Caco-2 (cell line): ENCODE measurements at places on chromosomes 12 and 14. TPM values are rescaled to one million over a fixed set of nuclear protein-coding genes. Genes with fewer than 3 reads are reported as not detected.

Gene MYO1A
- 9.3 and 11.9 TPM in 2 replicates for total RNA-seq

Gene FAM181A
- not detected in 2 replicates for total RNA-seq

Gene KRT82
- not detected in 2 replicates for total RNA-seq

Gene CBLN3
- total RNA-seq: 1.1 and 1.4 TPM in 2 replicates

Gene POTEG
- not detected in 2 replicates for total RNA-seq

Gene CEP290
- total RNA-seq: 14.0 and 16.2 TPM in 2 replicates

Gene KRT77
- total RNA-seq: not detected in 2 replicates

Gene FAM90A1
- total RNA-seq: 0.14 and 0.34 TPM in 2 replicates

Gene RERG
- 0.37 TPM in 1 of 2 replicates, not detected in the other for total RNA-seq

Gene GNPTAB
- 33.1 and 39.1 TPM in 2 replicates for total RNA-seq

DNA sequence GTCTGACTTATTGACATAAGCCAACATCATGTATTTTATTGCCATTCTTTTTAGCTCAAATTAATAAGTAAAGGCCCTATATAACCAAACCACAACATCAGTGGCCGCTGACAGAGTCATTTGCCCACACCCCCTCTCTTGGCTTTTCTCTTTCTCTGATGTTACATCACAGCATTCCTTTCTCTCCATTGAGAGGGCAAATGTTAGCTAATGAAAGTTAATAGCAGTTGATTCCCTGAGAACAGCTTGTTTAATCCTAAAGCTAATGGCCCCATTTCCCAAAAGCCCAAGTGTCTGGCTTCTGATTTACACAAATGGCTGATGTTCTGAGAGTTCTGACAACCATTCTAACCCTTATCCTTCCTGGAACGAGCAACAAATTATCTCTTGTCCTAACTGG, 308.8 kb downstream of the SNAPC1 start:
- H3K36me3 ChIP-seq: no peaks in the 10 kb centered on the region
- no peak for DNase-seq
- H3K4me1 ChIP-seq: no peaks in the 10 kb centered on the region
- H3K4me3 ChIP-seq: no peak overlapping the region
- H3K27ac ChIP-seq: no peak overlapping the region

DNA sequence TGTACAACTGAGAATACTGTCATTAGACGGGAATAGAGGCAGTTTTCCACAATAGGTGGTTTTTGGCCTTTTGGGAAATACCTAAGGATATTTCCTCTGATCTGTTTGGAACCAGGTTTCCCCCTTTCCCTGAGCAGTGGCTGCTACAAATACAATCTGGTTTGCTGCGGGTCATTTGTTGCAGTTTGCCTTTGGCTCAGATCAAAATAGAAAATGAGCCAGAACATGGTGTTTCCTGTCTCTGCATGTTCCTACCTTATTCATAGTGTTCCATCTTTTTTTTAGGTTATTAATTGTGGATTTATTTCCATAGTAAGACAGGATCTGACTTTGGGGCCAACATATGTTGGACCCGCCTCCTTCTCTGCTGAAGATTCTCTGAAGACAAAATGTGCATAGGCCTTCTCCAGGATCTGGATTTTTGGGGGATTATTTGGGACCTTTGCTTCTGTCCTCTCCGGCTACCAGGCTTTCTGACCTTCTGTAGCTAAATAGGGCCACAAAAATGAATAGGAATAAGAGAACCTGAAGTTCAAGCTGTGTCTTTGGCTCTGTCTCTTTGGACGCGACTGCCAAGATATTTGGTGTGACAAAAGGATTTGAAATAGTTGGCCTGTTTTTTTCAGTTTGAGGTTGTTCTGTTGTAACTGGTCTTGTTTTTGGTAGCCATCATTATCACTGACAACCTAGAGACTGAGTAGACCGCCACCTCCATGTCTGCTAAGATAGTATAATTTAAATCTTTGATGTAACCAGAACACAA, 146.9 kb downstream of the PRKCH start:
- H3K27me3 ChIP-seq: no peaks in the 10 kb centered on the region
- no peaks in the 10 kb centered on the region for H3K36me3 ChIP-seq
- no peaks in the 10 kb centered on the region for H3K4me1 ChIP-seq
- H3K27ac ChIP-seq: no peak overlapping the region
- DNase-seq: no peak
- no peak overlapping the region for H3K4me3 ChIP-seq

- H3K4me1 ChIP-seq: peaks cover 43% of the 10 kb centered on the region
- H3K4me3 ChIP-seq: peak overlapping the region; percentile 23
- peak overlapping the region; percentile 95 for H3K27ac ChIP-seq
- H3K36me3 ChIP-seq: peaks cover 2% of the 10 kb centered on the region
- no peaks in the 10 kb centered on the region for H3K27me3 ChIP-seq
These were observed 16.6 kb downstream of the KCTD10 start for GRCh38 chr12:109460538-109460937.

DNA sequence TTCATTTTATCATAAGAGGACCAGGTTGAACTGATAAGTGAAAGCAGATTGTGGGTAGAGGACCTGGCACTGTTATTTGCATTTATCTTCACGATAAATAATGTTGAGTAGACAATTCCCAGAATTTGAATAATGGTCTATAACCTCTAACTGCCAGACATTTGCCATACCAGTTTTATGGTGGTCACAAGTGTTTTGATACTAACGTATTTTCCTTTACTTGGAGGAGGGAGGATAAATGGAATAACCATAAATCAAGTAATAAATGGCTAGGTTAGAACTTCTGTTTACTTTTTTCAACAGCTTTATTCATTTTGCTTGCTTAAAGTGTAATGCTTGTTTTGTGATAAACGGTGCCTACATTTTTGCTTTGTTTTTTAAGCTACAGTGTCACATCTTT, 9.5 kb downstream of the PAX9 start:
- H3K4me3 ChIP-seq: no peak overlapping the region
- H3K27ac ChIP-seq: no peak overlapping the region
- no peaks in the 10 kb centered on the region for H3K36me3 ChIP-seq

GRCh38 chr12:51189790-51190355, 16.9 kb upstream of the TFCP2 start:
- H3K27ac ChIP-seq: no peak overlapping the region
- H3K36me3 ChIP-seq: no peaks in the 10 kb centered on the region
- no peak for DNase-seq
- H3K4me3 ChIP-seq: no peak overlapping the region
- no peaks in the 10 kb centered on the region for H3K27me3 ChIP-seq

DNA sequence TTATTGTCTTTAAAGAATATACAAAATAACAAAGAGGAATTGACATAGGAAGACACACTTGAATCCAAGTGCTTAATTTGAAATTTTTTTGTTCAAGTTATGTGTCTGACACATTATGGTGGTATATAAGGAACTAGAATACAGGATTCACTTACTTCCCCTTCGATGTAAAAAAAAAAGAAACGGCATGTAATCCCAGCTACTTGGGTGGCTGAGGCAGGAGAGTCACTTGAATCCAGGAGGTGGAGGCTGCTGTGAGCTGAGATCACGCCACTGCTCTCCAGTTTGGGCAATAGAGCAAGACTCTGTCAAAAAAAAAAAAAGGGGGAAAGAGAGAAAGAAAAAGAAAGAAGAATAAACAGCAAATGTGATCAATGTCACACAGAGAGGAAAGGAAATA, 8.9 kb downstream of the CLEC12A start:
- no peaks in the 10 kb centered on the region; the same call in 1 of the 2 replicates for H3K27me3 ChIP-seq
- no peak overlapping the region for H3K4me3 ChIP-seq
- DNase-seq: no peak
- no peaks in the 10 kb centered on the region for H3K4me1 ChIP-seq

GRCh38 chr12:77553976-77554619, 276.6 kb upstream of the NAV3 start:
- DNase-seq: no peak
- no peaks in the 10 kb centered on the region for H3K4me1 ChIP-seq
- no peaks in the 10 kb centered on the region for H3K36me3 ChIP-seq
- no peaks in the 10 kb centered on the region for H3K27me3 ChIP-seq
- no peak overlapping the region for H3K4me3 ChIP-seq

DNA sequence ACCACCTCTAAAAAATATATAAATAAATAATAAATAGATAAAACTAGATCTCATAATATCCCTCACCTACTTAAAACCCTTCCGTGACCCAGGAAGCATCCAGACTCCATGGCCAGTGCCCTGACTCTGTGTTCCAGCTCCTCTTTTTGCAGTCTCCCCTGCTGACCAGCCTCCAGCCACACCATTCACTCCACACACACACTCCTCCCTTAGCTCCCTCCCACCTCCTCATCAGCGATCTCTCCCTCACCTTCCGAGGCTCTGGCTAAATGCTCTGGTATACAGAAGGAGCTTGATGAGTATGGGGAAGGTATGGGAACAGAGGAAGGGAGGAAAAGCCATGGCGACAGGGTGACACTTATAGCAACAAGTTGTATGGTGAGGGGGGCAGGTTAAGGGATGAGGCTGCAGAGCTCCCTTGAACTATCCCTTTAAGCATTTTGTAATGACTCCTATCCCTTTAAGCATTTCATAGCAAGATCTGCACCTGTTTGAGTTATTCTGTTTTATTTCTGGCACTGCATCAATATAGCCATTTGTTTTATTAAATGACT, 26.1 kb upstream of the EIF4B start:
- peak; percentile 47 for DNase-seq
- H3K4me3 ChIP-seq: no peak overlapping the region
- no peaks in the 10 kb centered on the region for H3K27me3 ChIP-seq
- H3K4me1 ChIP-seq: peaks cover 40% of the 10 kb centered on the region

DNA sequence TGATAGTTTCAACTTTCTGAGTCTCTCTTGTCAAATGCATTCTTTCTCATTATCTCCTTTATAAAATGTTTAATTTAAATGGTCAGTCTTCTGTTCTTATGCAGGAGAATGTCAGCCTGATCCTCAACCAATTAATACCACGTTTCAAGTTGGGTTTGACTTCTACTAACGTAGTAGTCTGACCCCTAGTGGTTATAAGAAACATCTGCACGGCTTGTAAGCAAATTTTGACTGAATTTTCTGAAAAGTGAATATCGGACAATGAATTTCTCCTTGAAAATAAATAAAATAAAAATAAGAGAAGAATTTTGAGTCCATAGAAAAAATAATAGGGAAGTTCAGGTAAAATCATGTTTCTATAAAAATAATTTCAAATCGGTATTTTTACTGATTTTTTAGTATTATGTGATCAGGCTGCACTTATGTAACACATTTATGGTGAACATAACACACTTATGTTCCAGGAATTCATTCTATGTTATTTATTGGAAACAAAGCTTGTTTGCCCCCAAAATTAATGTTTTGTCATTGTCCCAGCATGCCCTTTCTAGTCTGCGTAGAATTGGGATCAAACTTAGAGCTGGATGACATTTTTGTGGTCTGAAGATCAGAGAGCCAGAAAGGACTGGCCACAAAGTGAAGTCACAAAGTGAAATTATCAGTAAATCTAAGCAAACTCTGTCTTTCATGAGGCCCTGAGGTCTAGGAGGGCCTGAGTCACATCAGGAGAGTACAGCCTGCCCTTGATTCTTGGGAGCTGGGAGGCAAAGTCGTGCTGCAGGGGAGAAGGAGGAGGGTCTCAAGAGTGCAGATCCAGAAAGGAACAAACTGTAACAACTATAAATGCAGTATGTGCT, 101.2 kb upstream of the STXBP6 start:
- no peaks in the 10 kb centered on the region for H3K27me3 ChIP-seq
- no peak for DNase-seq
- no peak overlapping the region for H3K27ac ChIP-seq
- no peaks in the 10 kb centered on the region for H3K36me3 ChIP-seq

DNA sequence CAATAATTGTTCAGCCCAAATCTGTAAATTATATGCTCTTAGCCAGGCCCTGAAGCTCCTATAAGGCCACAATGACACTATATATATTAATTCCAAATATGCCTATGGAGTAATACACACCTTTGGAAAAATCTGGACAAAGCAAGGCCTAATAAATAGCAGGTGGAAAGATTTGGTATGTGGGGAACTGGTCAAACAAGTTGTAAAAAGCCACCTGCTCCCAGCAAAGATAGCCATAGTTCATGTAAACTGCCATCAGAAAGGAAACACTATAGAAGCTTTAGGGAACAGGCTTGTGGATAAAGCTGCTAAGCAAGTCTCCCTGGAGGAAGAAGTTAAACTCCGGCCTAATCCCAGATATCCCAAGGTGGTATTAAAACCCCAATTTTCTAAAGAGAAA, 29.7 kb downstream of the PRMT8 start:
- peaks cover 24% of the 10 kb centered on the region for H3K4me1 ChIP-seq
- no peak overlapping the region for H3K27ac ChIP-seq
- no peaks in the 10 kb centered on the region for H3K27me3 ChIP-seq
- no peak overlapping the region for H3K4me3 ChIP-seq
- no peaks in the 10 kb centered on the region for H3K36me3 ChIP-seq

- no peaks in the 10 kb centered on the region for H3K4me1 ChIP-seq
- no peaks in the 10 kb centered on the region for H3K36me3 ChIP-seq
- H3K27ac ChIP-seq: no peak overlapping the region
- H3K4me3 ChIP-seq: no peak overlapping the region
- H3K27me3 ChIP-seq: no peaks in the 10 kb centered on the region
These were observed 178.0 kb downstream of the CAND1 start for GRCh38 chr12:67447180-67447579.

- no peak for DNase-seq
- H3K4me3 ChIP-seq: no peak overlapping the region
- no peak overlapping the region for H3K27ac ChIP-seq
- no peaks in the 10 kb centered on the region for H3K4me1 ChIP-seq
- H3K36me3 ChIP-seq: no peaks in the 10 kb centered on the region
These were observed 187.2 kb downstream of the PRKD1 start for GRCh38 chr14:29740491-29740890.

GRCh38 chr14:71355324-71356201, 448.3 kb downstream of the PCNX1 start:
- peaks cover 20% of the 10 kb centered on the region for H3K4me1 ChIP-seq
- H3K4me3 ChIP-seq: no peak overlapping the region
- no peaks in the 10 kb centered on the region for H3K27me3 ChIP-seq
- DNase-seq: no peak

DNA sequence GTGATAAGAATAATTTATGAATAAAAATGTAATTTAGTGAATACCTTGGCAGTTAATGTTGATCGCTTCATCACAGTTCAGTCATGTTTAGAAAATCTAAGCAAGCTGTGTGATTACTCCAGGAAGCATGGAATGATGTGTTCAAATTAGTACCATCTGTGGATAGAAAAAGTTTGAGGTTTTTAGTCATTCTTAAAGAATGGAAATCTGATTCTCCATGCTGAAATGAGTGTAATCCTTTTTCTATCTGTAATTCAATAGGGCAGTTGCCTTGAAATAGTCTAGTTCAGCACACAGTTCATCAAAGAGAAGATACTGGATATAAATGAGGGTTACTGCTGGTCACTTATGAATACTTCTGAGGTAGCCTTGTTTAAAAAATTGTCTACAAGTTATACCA, 127.2 kb upstream of the MYF6 start:
- no peaks in the 10 kb centered on the region; the same call in 1 of the 2 replicates for H3K4me1 ChIP-seq
- no peaks in the 10 kb centered on the region for H3K36me3 ChIP-seq
- H3K27ac ChIP-seq: no peak overlapping the region

DNA sequence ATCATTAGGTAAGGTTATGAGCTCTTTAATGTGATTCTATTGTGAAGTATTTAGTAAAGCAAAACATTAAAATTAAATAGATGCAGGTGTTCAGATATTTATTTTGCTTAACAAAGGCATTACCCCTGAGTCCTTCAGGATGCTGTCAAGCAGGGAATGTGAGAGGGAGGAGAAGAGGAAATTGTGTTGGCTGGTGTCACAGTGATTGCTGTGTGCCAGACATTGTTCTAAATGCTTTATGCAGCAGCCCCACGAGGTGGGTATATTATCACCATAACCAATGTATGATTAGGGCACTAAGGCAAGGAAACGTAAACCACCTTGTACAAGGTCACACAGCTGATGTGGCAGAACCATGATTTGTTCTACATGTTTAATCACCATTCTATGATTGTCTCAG, 80.1 kb downstream of the STAB2 start:
- H3K27me3 ChIP-seq: no peaks in the 10 kb centered on the region
- H3K4me1 ChIP-seq: peaks cover 1% of the 10 kb centered on the region; the same call in 1 of the 2 replicates
- DNase-seq: no peak
- no peak overlapping the region for H3K4me3 ChIP-seq

GRCh38 chr12:32647275-32647674, 31.8 kb upstream of the DNM1L start:
- H3K4me1 ChIP-seq: no peaks in the 10 kb centered on the region
- H3K36me3 ChIP-seq: no peaks in the 10 kb centered on the region; the same call in 1 of the 2 replicates
- H3K27ac ChIP-seq: no peak overlapping the region
- no peak for DNase-seq
- no peaks in the 10 kb centered on the region for H3K27me3 ChIP-seq
